NCI-H1417 (cell line): ENCODE measurements at places on chromosomes 13 and 19.

DNA sequence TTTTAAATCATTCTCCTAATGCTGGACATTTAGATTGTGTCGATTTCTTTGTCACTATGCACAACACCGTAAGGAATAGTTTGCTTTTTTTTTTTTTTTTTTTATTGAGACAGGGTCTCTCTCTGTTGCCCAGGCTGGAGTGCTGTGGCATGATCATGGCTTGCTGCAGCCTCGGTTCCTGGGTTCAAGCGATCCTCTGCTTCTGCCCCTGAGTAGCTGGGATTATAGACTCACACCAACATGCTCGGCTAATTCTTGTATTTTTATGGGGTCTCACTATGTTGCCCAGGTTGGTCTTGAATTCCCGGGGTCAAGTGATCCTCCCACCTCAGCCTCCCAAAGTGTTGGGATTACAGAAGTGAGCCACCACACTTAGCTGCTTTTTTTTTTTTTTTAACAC is 86.5 kb downstream of the RYR1 start:
- no peak for DNase-seq

DNA sequence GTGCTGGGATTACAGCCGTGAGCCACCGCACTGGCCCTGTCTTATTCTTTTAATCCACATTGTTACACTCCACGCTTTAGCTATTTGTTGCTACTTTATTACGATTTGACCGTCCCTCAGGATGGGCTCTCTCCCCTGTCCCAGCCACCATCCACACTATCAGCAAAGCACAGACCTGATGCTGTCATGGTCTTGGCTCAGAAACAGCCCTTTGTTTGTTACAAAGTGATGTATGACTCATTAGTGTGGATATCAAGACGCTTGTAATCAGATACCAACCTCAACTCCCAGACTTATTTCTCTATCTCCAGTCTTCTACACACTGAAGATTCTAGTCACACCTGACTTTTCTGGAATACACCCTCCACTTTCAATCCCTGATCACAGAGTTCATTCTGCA is 84.6 kb upstream of the FREM2 start:
- DNase-seq = no peak

DNA sequence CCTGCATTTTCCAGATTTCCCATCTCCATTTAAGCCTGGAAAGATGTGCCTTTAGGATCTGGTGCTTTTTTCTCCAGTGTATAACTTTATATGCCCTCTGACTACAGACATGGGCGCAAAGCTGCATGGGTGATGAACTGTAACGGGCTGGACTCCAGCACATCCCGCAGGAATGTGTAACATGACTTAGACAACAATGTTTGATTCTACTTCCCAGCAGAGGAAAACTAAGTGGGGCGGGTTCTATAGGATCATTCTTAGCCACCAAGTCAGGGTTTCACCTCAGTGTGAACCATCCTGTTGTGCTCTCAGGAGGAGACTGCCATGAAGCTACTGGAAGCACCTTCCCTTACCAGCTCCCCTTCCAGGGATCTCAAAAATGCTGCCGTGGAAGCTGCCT is 93.2 kb upstream of the SERP2 start:
- no peak for DNase-seq

DNA sequence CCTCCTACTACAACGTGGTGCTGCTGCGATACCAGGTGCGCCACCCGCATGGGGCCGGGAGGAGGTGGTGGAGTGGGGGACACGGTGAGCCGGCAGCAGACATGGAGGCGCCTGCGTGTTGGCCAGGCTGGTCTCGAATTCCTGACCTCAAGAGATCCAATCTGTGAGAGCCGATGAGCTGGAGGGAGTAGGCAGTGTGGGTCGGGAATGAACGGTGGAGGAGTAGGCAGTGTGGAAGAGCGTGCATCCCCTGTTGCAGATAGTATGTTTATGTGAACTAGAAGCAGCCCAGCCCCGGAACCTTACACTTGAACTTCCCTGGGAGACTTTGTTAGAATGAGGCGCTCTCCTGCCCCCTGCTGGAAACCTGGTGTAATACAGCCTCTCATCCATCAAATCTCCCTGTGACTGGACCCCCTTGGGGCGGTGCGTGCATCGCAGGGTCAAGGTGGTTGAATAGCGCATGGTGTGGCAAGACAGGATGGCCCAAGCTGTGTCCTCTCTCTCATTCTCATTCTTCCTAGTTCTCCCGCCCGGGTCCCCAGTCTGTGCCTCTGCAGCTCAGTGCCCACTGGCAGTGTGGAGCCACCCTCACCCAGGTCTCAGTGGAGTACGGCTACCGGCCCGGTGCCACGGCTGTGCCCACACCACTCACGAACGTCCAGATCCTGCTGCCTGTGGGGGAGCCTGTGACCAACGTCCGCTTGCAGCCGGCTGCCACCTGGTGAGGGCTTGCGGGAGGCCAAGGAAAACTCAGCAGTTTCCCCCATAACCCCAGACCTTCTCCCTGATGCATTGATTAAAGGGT is 10.5 kb upstream of the B3GNT3 start:
- peak; percentile 64 for DNase-seq

DNA sequence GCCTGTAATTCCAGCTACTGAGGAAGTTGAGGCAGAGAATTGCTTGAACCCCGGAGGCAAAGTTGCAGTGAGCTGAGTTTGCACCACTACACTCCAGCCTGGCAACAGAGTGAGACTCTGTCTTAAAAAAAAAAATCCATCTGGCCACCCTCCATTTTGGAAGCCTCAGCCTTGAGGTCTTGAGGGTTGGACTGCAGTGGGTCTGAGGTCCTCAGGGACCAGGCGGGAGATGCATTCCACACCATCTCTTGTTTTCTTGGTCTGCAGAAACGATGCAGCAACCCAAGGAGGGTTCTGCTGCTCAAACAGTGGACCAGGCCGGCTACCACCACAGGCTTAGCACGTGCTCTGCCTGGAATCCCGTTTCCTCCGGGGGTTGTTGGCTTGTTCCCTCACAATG is 299.3 kb downstream of the FGF9 start:
- no peak for DNase-seq

DNA sequence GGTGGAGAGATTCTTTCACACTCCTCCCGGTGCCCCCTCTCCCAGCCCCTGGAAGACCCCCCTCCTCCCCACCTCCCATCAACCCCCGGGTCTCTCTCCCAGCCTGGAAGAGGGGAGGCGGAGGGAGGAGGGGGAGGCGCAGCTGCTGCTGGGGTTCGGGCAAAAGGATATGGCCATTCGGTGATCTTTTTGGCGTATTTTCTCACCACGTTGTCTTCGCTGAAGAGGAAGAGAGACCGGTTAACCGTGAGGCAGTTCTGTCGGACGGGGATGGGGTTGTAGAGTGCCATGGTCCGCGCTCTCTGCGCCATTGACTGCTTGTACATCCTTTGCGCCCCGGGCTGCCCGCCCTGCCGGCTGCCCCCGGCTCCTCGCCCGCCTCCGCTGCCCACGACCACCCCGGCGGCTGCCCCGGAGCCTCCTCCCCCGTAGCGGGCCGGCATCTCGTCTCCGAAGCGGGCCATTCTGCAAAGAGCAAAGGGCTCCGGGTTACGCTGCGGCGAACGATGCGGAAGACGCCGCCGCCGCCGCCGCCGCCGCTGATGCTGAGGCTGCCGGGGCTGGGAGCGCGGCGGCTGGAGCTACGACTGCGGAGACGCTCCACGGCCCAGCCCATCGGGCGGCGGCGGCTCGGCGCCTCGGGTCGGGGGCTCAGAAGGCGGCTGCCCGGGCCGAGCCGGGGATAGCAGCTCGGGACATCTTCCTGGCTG is 363 bp downstream of the CACNA1A start:
- DNase-seq = no peak

- DNase-seq = no peak
Measured at GRCh38 chr13:40363653-40364052, 302.8 kb downstream of the FOXO1 start.

DNA sequence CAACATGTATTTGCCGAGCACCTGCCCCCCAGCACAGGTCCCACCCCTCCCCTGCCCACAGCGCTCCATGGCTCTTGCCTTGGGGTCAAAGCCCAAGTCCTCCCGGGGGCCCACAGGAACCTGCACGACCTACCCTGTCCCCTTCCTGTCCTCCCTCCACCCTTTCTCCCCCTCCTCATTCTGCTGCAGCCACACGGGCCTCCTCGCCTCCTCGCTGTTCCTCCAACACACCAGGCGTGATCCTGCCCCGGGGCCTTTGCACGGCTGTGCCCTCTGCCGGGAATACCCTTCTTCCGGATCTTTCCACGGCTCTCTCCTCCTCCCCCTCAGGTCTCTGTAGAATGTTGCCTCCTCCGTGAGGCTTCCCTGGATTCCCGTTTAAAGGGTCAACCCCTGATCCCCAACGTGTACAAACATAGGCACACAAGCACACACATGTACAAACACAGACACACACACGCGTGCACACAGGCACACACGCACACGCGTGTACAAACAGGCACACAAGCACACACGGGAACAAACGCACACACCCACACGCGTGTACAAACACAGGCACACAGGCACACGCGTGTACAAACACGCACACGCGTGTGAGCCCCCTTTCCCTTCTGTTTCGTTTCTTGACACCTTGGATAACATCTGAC is 2.8 kb downstream of the MADCAM1 start:
- no peak for DNase-seq

- no peak for DNase-seq
Measured at GRCh38 chr19:10159610-10160009, 35.1 kb downstream of the DNMT1 start.

DNA sequence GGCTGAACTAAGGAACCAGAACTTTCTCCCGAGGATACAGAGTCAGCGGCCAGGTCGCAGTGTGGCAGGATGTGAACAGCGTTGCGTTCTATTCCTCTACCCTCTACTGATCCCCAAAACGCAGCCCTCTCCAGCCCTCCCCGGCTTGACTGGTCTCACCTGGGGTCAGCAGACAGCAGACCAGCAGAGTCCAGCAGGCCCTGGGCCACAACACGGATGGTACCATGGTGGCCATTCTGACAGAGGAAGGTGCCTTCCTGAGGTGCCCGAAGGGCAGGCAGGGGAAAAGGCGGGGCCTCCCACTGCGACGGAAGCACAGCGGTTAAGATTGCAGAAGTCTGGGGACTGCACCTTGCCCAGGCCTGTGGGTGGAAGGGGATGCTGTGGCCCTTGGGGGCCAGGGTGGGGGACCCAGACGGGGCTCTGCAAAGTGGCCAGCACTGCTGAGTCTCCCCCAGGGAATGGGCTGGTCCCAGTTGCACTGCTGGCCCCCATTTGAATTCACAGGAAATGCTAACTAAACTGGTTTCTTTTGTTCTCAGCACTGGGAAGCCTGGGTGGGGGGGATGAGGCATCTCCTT is at the start of gene ICAM3:
Gene ICAM3, minus strand, starts transcription at position 245 of the 581 bp plus-strand sequence. Its CDS starts 10 bp downstream, at position 235.
- no peak for DNase-seq

- DNase-seq = no peak
Measured at GRCh38 chr13:39575641-39576238, 27.3 kb downstream of the LHFPL6 start.

DNA sequence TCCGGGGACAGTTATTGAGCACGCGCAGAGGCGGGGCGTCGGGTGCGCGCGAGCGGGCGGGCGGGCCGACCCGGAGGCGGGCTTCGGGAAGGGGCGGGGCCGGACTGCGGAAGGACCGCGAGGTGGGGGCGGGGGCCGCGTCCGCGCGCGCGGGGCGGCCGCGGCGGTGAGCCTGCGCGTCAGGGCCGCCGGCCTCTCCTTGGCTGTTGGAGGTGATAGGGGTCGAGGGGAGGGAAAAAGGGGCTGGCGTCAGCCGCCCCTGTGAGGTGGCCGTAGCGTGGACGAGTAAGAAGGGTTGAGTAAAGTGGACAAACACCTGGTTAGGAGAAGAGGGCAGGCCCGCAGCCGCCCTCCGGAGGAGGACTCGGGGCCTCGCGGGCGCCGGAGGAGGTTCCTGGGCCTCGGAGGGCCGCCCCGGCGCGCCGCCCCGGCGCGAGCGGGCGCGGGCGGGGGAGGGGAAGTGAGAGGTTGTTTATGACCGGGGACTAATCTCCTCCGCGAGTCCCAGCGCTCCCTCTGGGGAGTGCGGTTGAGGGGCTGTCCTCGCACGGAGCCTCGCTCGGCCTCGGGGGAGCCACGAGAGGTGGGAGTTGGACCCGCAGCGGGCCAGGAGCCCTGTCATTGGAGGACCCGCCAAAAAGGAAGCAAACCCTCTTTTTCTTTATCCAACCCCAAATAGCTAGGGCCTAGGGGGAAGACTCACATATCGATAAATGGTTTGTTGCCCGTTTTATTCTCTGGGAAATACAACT is 547 bp upstream of the INTS6 start:
- DNase-seq = peak; percentile 99

DNA sequence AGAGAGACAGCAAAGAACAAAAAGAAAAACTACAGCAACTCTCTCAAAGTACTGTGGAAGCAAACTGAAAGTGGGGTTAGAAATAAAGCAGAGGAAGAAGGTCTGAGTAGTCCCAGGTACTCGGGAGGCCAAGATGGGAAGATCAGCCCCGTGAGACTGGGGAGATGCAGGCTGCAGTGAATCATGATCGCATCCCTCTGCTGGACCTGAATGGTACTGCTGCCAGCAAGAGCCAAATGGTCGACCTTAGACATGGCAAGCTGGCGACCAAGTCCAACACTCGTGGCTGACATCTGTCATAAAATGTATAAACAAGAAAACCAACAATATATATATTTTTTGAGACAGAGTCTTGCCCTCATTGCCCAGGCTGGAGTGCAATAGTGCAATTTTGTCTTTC is 33.7 kb upstream of the ZNF724 start:
- peak; percentile 5 for DNase-seq

GRCh38 chr19:33499248-33499647 is 22.3 kb downstream of the PEPD start:
- no peak for DNase-seq

DNA sequence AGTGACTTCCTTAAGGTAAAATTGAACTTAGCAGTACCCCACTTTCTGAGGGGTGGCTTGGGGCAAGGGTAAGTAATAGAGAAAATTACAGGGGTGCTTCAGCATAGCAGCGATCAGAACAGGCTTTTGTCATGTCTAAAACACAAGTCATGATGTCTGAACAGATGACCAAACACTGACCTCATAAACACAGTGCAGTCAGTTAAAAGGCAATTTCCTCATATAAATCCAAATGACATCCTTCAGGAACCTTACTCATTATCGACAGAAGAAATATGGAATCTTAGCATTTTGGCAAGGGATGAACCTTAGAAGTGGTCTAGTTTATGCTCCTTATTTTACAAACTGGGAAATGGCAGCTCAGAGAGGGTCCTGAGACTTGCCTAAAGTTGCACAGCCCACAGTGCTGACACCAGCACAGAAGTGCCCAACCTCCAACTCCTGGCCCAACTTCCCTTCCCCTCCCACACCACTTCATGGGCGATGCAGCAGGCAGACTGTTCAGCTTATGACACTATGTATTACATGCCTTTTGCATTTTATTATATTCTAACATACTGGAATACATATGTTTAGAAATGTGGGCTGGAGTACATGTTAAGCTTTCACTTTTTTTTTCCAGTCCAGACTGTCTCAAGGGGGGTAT is 3.6 kb downstream of the GJA3 start:
- DNase-seq = no peak

DNA sequence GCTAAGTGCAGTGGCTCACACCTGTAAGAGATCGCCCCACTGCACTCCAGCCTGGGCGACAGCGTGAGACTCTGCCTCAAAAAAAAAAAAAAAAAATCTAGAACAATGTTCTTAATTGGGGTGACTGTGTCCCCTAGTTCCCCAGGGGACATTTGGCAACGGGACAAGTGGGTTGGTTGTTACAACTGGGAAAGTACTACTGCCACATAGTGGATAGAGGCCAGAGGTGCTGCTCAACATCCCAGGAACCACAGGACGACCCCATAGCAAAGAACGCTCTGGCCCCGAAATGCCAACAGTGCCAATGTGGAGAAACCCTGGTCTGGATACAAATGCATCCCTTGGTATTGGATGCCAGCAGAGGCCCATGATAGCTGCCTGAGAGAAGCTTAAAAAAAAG is 11.8 kb downstream of the NLRP12 start:
- DNase-seq = no peak
